Neural progenitor cell (in vitro differentiated cells): ENCODE measurements at places on chromosomes 3 and 15.

GRCh38 chr3:10726787-10727186 is 89.2 kb upstream of the SLC6A11 start:
- DNase-seq: no peak

GRCh38 chr15:92810418-92811138 is 89.5 kb upstream of the CHD2 start:
- peak; percentile 77 for DNase-seq

DNA sequence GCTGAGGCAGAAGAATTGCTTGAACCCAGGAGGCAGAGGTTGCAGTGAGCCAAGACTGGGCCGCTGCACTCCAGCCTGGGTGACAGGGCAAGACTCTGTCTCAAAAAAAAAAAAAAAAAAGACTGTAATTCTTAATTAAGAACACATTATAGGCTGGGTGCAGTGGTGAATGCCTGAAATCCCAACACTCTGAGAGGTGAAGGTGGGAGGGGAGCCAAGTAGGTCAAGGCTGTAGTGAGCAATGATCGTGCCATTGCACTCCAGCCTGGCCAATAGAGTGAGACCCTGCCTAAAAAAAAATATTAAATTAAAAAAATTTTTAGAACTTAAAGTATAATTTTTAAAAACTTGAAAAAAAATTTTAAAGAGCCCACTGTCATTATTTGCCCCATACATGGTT is 13.4 kb upstream of the ARPIN start:
- DNase-seq: no peak

- no peak for DNase-seq
Measured at GRCh38 chr3:56673781-56674457, 9.1 kb downstream of the TASOR start.

DNA sequence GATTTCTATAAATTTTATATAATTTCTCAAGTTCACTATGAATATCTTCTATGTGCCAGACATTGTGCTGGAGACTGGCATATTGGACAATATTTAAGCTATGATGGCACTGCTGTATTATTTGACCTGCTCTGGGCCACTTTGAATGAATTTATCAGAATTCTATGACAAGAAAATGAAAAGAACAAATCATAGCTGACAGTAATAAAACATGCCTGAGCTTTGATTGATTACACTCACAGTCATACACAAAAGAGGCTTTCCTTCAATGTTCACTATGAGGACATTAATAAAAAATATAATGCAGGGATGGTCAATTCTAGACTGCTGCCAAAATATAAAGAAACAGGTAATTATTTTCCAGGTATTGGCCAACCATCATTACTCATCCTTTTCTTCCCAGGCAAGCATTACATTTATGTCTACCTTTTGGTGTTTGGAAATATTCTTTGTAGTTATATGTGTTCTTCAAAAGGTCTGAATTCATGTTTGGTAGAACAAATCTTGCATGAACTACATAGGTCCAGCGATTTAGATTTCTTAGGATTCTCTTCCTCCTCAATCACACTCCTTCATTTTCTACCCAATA is 81.0 kb upstream of the ALCAM start:
- no peak for DNase-seq

GRCh38 chr15:63436872-63437375 is 55.3 kb upstream of the CA12 start:
- DNase-seq: peak; percentile 72

DNA sequence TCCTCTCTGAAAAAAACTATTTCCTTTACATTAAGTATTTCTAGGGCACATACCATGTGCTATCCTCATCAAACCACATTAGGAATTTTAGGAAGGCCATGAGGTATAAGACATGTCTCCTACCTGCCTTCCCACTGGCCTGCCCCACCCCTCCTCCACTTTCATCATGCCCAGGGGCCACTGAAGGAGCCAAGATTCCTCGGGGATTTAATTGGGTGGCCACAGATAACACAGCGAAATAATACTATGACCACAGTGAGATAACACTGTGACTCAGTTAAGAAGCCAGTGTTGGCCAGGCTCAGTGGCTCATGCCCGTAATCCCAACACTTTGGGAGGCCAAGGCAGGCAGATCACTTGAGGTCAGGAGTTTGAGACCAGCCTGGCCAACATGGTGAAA is 9.8 kb upstream of the BMF start:
- no peak for DNase-seq

DNA sequence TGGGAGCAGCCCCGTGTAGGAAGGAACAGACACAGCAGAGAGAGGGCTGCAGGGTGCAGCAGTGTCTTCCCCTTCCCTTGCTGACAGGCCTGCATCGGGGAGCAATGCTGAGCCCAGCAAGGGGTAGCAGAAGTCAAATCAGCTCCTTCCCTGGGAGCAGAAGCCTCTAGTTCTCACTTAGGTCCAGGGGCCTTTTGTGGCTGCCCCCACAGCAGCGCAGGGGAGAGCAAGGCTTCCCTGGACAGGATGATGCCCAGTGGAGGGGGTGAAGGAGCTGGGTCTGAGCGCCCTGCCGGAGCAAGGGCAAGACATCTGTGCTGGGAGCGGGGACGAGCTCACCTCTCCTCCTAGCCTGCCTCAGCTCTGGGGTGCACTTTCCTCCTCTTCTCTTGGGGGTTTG is 827 bp downstream of the PLCB2 start:
- DNase-seq: no peak

GRCh38 chr3:100602506-100603444 is 6.6 kb upstream of the ADGRG7 start:
- no peak for DNase-seq

DNA sequence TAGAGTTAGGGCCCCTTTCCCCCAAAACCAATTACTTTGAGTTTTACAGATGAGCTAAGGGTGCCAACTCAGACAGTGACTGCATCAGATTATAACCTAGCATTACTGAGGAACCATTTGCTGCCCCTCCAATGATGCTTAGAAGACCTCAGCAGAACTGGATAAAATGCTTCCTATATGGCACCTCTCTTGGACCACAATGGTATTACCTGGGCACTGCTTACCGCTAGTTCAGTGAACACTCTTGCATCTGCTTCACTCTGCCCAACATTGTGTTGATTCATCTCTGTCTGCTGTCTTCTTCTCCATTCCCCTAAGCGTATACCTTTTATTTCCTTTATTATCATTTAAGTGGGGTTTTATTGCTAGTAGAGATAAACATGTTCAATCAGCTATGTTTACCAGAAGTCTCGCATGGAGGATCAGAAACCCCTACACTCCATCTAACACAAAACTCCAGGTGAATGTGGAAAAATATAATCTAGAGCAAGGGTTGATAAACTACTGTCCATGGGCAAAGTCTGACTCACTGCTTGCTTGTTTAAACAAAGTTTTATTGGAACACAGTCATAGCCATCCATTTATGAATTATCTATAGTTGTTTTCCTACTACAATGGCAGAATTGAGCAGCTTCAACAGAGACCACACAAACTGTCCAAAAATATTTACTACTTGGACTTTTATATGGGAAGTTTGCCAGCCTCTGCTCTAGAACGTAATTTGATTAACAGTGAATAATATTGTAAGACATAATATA is 100.2 kb upstream of the PTX3 start:
- DNase-seq: no peak

GRCh38 chr3:15403495-15403894 is 23.8 kb downstream of the METTL6 start:
- DNase-seq: no peak

- DNase-seq: peak; percentile 66
Measured at GRCh38 chr3:101574388-101575112, 570 bp downstream of the PCNP start.

- no peak for DNase-seq
Measured at GRCh38 chr15:98146031-98146820, 185.7 kb downstream of the ARRDC4 start.

DNA sequence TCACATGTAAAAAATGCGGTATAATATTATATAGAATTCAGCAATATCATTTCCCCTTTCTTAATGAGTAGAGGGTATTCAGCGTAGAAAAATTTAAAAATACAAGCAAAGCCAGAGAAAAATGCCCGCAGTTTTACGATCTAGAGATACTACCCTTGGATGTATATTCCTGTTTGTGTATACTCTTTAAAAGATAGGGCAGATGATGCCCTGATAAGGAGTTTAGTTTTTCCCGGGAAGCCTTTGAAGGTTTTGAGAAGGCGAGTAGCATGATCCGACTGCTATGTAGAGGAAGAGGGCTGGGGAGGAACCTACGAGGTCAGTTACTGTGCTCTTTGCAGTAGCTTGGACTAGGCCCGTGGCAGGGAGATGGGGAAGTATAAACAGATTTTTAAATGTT is 1.2 kb downstream of the YEATS2 start:
- peak; percentile 36 for DNase-seq

DNA sequence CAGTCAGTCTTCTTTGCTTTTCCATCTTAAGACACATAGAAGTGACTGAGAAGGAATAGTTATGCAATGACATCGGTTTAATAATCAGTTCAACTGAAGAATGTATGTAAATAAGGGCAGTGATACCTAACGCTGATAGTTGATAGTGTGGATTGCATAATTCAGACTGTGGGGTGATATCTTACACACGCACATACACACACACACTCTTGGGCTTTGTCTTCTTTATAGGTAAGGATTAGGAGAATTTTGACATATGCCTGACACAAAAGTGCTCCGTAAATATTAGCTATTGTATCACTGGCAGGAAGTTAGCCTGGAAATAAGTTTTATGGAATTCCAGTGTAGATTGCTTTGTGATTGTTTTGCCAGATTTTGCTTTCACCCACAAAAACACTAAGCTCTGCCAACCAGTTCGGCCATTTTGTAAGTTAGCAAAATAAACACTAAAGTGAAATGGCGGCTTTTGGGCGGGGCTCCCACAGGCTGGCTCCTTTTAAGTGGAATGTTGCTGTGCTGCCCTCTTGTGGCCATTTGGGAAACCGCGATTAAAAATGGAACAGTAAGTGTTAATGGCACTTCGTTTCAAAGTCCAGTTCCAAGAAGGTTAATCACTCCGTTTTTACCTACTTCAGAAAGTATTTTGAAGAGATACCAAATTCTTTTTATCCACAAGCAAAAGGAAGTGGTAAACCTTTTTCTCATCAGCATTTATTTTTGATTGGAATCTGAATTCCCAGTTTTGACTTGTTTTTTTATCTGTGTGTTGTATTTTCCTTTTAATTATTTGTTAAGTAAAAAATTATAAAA is 17.7 kb downstream of the CHD2 start:
- DNase-seq: peak; percentile 95

DNA sequence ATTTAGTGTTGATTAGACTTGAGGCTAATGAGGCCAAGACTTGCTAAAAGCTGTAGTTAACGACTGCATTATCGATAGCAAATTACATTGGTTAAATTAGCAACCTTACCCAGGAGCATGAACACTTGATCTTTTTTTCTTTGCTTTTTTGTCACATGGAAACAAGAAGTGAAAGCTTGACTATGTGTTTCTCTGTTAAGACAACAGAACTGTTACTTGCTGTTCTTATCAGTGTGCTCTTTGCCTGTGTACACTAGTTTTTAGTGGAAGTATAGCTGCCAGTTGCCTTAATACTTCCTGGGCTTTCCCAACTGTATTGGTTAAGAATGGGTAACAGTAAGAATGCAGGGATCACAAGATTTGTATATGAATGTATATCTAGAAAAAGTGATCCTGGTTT is 625.5 kb downstream of the NAALADL2 start:
- DNase-seq: no peak

DNA sequence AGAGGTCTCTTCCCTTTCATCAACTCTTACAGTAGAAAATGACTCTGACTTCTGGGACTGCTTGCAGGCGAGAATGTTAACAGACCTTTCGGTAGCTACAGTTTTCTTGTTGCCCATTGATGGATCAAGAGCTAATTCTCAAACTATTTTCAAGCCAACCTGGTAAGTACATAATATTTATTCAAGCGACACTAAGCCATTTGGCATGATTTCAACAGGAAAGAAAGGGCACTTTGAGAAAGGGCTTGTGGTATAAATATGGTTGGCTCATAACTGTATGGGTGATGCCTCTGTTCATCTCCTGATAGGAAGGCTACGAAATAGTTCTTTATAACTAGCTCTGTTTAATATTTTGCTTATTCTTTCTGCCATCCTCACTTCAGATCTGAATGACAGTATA is 196.2 kb upstream of the CNTN4 start:
- DNase-seq: no peak
